CD4-positive, alpha-beta T cell treated with Interleukin-1 beta for 1 hour (primary cell): ENCODE measurements at places on chromosomes 2 and 18.

- no peak for DNase-seq
Measured at GRCh38 chr2:136286423-136286822, 168.5 kb upstream of the CXCR4 start.

- no peak for DNase-seq
Measured at GRCh38 chr2:65443509-65444186, 11.2 kb upstream of the SPRED2 start.

GRCh38 chr2:7896940-7897487, 784.8 kb upstream of the ID2 start:
- DNase-seq, result no peak

DNA sequence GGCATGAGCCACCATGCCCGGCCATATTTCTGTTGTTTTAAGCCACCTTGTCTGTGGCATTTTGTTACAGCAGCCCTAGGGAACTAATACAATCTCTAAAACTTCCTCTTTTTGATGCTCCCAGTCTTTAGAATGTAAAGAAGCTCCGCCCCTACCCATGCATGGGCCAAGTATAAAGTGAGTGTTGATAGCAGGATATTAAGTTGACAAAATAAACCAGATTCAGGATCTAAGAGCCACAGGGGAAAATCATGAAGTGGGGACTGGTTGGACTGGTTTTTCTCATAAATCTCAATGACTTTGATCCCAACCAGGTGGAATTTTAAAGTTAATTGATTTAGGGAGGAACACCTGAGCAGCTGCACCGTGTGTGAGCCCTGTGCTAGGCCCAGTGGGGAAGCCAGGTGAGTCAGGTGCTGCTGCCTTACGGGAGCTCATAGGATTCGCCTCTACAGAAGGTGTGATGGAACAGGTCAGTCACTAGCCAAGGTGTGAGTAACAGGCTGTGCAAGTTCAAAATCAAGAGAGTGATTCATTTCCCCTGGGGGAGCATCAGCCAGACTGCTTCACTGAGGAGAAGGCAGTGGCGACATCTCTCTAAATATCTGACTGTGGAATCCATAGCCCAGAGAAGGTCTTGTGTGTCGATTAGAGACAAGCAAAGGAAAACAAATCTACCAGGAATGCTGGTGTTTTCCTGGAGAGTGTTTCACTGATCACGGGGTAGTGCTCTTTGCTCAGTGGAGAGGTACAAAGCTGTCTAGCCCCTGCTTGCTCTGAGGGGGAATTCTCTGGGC, 63.0 kb upstream of the MSH2 start:
- no peak for DNase-seq

- DNase-seq, result no peak
Measured at GRCh38 chr2:41717839-41718238, 330.0 kb upstream of the PKDCC start.

DNA sequence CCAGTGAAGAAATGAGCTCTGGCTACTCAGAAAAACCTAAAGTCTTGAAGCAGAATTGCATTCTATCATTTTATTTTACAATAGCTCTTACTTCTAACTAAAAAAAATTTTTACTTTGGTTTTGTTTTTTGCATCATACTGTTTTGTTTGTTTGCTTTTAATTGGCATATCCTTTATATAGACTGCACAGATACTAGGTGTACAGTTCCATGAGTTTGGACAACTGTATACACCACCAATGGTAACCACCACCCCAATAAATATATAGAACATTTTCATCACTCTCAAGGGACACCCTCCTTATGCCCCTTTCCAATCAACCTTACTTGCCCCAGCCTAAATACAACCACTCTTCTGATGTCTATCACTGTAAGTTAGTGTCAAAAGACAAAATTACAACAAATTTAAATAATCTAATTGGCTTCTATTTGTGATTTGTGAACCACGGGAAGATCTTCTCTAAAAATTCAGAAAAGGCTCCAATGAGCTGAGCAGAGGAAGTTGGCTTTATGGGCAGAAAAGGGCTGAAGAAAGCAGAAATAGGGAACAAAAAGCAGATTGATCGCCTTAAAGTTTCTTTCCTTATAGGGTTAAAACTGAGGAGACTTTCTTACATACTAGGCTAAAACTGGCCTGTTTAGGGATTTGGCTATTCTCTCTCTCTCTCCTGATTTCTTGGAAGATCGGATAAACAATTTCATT, 22.2 kb upstream of the SOS1 start:
- no peak for DNase-seq
